ENCODE measurements at places on chromosomes 11 and 22. TPM values are rescaled to one million over a fixed set of nuclear protein-coding genes. Genes with fewer than 3 reads are reported as not detected.
A peak's percentile ranks its signal among the peaks of the same experiment; 100 is the strongest.

DNA sequence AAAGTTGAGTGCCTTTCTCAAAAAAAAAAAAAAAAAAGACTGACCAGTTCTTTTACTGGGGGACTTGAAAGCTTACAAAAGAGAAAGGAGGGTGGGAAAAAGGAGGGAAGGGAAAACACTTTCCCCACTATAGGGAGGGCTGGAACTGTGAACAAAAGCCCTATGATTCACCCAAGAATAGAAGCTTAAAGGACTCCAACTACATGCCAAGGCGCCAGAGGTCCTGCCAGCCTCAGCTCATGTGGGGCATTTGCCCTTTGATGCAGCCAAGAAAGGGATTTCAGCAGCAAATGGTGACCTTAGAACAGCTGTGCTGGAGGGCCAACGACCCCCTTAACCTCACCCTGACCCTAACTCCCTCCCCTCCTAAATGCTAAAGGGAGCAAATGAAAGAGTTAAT is 160.0 kb downstream of the NTM start:
- DNase-seq: no peak

GRCh38 chr22:49446759-49447710 is 380.6 kb downstream of the BRD1 start:
- DNase-seq: no peak

DNA sequence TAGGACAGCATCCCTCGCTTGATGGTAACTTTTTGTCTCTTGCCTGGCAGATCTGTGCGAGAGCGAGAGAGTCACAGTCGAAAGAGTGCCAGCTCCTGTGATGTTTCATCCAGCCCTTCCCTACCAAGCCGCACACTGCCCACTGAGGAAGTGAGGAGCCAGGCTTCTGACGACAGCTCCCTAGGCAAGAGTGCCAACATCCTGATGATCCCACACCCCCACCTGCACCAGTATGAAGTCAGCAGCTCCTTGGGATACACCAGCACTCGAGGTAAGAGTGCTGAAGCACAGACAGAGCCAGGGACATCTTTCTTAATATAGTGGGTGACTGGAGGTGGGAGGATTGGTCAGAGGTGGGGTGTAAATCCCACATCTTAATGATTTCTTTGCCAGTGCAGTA is 61.1 kb downstream of the DEPDC5 start:
- DNase-seq: no peak

DNA sequence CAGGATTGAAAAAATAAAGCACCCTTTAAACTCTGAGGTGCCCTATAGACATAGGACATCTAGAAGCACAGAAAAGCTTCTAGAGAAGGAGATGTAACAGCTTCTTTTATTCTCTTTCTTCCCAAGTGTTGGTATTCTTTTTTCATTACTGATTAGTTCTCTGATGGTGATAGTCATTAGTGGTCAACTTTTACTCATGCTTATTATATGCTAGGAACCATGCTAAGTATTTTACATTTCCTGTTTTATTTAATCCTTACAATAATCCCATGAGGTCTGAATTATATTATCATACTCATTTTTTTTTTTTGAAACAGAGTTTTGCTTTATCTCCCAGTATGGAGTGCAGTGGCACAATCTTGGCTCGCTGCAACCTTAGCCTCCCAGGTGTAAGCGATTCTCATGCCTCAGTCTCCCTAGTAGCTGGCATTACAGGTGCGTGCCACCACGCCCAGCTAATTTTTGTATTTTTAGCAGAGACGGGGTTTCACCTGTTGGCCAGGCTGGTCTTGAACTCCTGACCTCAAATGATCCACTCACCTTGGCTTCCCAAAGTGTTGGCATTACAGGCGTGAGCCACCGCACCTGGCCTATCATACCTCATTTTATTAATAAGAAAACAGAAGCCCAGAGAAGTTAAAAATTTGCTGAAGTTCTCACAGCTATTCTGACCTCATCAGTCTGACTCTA is 3.0 kb downstream of the C11orf52 start:
- no peak for DNase-seq

- no peak for DNase-seq
These were observed 11.9 kb downstream of the CELF1 start for GRCh38 chr11:47541070-47541469.

- no peak for DNase-seq
These were observed 11.6 kb downstream of the SMIM38 start for GRCh38 chr11:69167130-69167915.

DNA sequence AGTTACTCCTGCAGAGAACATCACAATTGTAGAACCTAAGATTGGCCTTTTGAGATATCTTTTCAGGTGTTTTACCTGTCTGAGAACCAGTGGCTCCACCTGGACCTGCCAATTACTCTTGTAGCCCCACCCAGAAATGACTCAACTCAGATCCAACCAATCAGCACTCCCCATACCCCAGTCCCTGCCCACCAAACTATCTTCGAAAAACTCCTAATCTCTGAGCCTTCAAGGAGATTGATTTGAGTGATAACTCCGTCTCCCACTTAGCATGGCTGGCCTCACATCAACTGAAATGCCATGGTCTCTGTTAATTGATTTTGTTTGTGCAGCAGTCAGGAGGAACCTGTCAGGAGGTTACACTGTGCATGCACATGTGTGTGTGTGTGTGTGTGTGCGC is 103.6 kb downstream of the MTNR1B start:
- DNase-seq: no peak

GRCh38 chr11:108115500-108116140 is 5.7 kb upstream of the ACAT1 start:
- peak; percentile 80 for DNase-seq

GRCh38 chr22:48976556-48977535 is 850.8 kb downstream of the BRD1 start:
- DNase-seq: no peak

DNA sequence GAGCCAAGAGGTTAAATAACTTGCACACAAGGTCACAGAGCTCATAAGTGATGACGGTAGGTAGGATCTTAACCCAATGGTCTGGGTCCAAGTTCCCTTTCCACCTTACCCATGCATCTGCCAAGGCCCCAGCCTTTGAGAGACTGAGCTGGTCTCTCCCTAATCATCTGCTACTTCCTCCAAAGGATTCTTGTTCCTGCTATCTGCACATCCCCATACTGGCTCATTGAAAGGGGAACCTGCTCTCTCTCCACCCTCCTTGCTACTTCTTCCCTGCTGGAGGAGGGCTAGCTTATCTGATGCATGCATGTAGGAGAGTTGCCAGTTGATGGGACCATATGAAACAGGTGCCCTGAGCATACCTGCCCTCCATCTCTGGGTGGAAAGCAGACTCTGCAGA is 47.7 kb downstream of the COMMD9 start:
- no peak for DNase-seq

DNA sequence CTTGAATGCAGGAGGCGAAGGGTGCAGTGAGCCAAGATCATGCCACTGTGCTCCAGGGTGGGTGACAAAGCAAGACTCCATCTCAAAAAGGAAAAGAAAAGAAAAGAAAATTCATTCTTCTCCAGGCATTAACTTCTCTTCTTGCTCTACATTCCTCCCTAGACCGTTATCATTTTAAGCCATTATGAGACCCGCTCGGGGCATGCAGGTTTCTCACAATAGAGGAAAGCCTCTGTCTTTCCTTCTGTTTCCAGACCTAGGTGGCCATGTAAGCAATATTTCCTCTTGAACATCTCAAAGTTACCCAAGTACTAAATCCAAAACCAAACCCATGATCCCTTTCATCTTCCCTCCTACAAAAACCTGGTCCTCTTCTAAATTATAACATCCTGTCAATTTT is 139.6 kb downstream of the RBFOX2 start:
- DNase-seq: no peak

DNA sequence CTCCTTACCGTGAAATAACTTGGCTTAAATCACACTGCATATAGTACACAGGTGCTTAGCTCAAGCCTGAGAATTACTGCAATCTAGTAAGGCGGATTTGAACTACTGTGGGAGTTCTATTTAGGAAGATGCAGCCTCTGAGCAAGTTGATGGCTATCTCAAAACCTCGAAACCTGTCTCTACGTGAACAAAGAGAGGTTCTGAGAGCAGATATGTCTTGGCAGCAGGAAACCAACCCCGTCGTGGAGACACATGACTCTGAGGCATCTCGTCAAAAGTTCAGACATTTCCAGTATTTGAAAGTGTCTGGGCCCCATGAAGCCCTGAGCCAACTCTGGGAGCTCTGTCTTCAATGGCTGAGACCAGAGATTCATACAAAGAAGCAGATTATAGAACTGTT is 5.9 kb downstream of the ZNF215 start:
- no peak for DNase-seq

- no peak for DNase-seq
These were observed 125.6 kb downstream of the GRIK4 start for GRCh38 chr11:120637131-120637530.

DNA sequence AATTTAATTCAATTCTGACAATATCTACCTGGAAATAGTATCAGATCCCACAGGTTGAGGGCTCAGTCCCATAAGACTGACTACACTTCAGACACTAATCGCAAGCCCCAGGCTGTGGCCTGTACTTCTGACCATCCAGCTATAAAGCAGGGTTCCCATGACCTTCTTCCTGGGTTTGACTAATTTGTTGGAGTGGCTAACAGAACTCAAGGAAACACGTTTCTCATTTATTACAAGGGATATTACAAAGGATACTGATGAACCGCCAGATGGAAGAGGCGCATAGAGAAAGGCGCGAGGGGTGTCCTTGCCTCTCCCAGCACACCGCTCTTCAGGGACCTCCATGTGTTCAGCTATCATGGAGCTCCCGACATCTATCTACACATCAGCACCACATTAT is 13.7 kb downstream of the CLTCL1 start:
- DNase-seq: no peak

GRCh38 chr11:116445108-116446047 is 327.4 kb downstream of the BUD13 start:
- no peak for DNase-seq

GRCh38 chr22:49201046-49201970 is 626.4 kb downstream of the BRD1 start:
- DNase-seq: no peak

- DNase-seq: no peak
These were observed 11.3 kb downstream of the ENDOD1 start for GRCh38 chr11:95100856-95101507.

- no peak for DNase-seq
These were observed 25.5 kb downstream of the NPAT start for GRCh38 chr11:108196901-108197300.

DNA sequence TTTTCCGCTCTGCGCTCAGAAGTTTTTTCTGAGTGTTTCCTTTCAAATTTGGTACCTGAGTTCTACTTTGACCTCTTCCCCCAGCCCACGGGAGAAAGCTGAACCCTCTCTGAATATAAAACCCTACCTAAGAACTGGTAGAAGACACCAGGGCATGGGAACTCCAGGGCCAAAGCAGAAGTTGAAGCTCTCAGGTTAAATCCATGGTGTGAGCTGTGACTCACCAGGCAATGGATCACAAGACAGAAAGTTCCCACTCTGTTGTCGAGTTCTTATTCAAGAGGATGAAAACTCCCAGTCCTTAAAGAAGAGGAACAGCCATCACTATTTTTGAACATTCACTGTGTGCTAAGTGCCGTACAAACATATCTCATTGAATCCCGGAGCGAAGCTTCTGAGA is 8.9 kb downstream of the TMEM218 start:
- no peak for DNase-seq

DNA sequence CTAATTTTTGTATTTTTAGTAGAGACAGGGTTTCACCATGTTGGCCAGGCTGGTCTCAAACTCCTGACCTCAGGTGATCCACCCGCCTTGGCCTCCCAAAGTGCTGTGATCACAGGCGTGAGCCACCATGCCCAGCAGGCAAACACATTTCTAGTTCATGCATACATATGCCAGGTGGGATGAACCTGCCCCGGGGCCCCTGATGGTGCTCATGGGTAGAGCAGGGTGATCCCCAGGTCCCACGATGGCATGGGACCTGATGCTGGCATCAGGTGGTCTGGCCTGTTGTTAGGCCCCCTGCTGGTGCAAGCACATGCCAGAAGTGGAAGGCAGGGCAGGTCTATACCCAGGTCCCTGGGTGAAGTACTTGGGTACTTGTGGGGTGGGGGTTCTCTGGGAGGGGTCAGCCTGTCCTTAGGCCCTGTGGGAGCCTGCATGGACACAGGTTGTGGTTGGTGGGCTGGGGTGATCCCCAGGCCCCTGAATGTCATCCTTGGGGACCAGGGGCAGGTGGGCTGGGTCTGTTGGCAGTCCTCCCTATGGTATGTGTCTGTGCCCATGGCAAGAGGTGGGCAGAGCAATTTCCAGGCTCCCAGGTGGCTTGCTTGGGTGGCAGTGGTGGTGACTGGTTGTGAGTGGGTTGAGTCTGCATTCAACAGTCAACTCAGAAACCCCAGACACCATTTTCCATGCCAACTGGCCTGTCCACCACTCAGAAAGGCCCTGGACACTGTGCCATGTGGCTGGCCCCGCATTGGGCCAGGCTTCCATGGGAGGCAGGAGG is 9.6 kb upstream of the RGL4 start:
- DNase-seq: no peak

GRCh38 chr22:37051391-37052385 is at the start of gene KCTD17:
KCTD17 (plus strand) TSS chr22:37051742; CDS start chr22:37051761, 19 bp downstream.
- peak; percentile 65 for DNase-seq

DNA sequence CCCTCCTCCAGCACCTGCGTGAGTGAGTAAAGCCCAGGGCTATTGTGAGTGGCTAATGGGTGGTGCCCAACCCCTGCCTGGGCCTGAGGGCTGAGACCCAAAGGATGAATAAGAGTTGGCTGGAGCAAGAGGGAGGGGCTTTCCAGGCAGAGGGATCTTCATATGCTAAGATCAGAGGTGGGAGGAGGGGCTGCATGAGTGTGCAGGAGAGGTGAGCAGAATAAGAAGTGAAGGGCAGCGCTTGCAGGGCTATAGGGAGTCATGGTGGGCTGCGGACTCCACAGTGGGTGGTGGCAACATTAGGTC is 3.9 kb downstream of the EMID1 start:
- DNase-seq: no peak

DNA sequence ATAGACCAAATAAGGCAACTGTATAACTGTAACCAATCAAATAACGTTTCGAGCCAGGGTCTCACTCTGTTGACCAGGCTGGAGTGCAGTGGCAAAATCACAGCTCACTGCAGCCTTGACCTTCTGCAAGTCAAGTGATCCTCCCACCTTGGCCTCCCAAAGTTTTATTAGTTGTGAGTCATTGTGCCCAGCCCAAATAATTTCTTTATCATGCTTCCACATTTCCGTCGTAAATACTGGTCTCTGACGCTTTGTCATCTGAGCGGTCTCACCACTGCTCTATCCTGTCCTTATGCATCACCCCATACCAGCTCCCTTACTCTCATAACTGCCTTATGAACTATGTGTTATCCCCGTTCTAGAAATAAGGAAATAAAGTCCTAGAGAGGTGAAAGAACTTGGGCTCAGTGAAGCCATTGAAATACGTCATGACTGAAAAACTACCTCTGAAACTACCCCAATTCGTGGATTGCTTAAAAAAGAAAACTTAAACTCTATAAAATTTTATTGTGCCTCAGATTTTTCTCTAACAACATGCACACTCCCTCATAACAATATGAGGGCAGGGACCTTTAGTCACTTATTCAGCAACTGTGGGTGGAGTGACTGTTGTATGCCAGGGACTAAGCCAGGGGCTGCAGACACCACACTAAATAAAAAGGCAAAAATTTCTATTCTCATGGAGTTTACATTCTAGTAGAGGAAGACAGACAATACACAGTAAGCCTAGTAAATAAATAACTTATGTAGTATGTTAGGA is 15.8 kb upstream of the RTN4RL2 start:
- DNase-seq: no peak

SULT4A1 gene
- 11.9 TPM for total RNA-seq

HOATZ gene
- total RNA-seq: 10.8 TPM

MTFP1 gene
- total RNA-seq: 13.2 TPM

TUBA8 gene
- total RNA-seq: 60.5 TPM

OR10D3 gene
- 1.5 TPM for total RNA-seq

TMEM41B gene
- 37.5 TPM for total RNA-seq

OR8G1 gene
- 2.6 TPM for total RNA-seq

THY1 gene
- 5.9 TPM for total RNA-seq

SLC16A8 gene
- 1.6 TPM for total RNA-seq

Measured in testis (tissue), 5 donors.